ENCODE measurements at places on chromosomes 12 and 14.

DNA sequence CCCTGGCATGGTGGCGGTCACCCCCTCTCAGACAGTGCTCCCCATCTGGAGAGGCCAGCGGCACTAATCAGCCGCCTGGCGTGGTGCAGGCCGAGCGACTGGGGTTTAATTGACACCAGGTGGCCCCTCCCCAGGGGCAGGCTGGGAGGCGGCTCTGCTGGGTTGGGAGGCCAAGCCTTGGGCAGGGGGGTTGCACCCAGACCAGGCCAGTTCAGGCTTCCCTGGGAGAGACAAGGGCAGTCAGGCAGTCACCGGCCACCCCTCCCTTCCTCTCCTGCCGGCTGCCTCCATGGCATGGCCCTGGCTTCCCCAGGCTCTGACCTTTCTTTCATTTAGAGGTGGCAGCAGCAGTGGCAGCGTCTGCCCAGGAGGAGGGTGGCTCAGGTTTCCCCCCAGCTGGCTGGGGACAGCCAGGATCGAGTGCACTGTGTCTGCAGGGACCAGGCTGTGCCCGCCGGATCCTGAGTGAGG is 78.1 kb upstream of the NOS1 start:
- DNase-seq: no peak

- DNase-seq: no peak
Observed at GRCh38 chr14:27384124-27384523, 786.3 kb upstream of the NOVA1 start.

DNA sequence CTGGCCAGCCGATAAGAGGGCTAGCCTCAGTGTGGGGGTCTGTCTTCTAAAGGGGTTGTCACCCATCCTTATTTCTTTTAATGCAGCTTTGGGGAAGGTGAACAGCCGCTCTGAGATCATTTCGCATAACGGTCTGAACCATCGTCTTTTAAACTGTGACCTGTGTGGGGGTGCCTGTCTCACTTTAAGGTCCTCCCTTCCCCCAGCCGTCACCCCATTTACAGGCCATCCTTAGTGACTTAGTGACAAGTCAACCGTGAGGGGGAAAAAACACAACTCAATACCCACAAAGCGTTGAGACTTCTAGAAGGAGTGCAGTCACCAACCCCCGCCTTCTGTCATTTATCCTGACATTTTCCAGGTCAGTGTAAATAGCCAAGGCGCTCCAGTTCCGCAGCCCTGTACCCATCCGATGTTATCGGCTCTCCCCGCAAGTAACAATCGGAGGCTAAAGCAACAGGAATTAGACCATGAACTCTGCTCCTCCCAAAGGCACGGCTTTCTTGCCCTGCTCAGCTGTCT is 505 bp upstream of the DENND5B start:
- no peak for DNase-seq

DNA sequence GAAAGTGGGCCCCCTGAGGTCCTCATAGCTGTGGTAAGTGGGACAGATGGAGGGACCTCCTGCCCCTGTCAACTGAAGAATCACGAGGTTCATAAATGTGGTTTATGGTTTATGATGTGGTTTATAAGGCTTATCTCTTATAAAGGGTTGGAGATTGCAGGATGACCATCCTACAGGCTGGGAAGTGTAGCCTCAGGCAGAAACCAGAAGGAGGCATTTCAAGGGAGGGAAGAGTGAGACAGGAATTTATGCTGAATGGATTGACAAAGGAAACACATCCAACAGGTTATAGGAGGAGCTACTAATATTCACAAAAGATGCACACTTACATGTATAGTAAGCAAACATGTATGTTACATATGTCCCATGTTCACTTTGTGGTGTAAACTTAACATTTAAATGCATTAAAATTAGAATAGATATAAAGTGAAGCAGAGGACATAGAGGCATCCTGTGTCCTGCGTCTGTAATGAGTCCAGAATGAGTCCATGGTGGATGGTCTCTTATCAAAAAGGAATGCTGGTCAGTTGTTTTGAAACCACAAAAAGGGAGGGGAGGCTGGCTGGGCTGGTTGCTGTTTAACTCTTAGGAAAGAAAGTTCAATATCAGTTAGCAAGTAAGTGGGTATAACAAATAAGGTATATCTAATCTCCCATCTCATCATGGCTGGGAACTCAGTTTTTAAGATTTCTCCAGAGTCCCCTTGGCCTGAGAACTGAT is 149.0 kb upstream of the RMST start:
- DNase-seq: no peak

DNA sequence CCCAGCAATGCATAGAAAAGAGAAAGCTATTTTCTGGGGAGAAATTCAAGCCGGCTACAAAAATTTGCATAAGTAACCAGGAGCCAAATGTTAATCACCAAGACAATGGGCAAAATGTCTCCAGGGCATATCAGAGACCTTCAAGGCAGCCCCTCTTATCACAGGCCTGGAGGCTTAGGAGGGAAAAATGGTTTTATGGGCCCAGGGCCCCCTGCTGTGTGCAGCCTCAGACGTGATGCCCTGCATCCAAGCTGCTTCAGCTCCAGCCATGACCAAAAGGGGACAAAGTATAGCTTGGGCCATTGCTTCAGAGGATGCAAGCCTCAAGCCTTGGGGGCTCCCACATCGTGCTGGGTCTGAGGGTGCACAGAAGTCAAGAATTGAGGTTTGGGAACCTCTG is 15.8 kb downstream of the TMEM233 start:
- no peak for DNase-seq

DNA sequence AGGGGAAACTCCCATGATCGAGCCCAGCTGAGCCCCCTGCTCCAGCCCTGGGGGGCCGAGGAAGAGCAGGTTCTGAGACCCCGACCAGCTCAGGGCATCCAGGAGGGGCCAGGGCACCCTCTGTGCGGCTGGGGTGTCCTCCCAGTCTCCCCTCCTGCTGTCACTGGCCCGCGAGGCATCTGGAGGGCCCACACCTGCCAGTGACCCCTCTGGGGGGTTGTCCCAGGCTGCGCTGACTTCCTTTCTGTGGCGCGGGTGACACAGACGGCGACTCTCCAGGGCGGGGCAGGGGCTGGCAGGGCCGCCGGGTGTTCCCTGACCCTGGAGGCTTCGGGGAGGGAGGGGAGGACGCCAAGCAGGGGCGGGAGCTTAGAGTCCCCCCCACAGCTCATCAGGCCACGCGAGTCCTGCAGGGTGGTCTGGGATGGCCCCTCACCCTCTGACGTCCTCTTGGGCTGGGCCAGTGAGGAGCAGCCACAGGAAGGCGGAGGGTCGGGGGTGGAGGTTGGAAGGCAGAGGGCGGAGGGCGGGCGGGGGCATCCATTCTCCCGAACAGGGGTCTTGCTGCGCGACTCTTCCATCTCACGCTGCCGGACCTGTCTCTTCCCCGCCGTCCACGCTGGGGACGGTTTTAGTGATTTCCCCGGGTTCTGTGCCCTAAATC is 38.6 kb upstream of the FBRSL1 start:
- no peak for DNase-seq

GRCh38 chr14:104268725-104269436 is 130.5 kb downstream of the KIF26A start:
- no peak for DNase-seq

GRCh38 chr12:98232753-98233390 is 282.5 kb upstream of the TMPO start:
- DNase-seq: no peak

GRCh38 chr12:53056296-53056695 is 6.4 kb downstream of the TNS2 start:
- DNase-seq: no peak
